ENCODE measurements at places on chromosomes 11 and 22. TPM values are rescaled to one million over a fixed set of nuclear protein-coding genes. Genes with fewer than 3 reads are reported as not detected.

TSPAN32 gene
- total RNA-seq = 3.9 TPM

PGA3 gene
- 1.0 TPM for total RNA-seq

MS4A14 gene
- 0.10 TPM for total RNA-seq

DNA sequence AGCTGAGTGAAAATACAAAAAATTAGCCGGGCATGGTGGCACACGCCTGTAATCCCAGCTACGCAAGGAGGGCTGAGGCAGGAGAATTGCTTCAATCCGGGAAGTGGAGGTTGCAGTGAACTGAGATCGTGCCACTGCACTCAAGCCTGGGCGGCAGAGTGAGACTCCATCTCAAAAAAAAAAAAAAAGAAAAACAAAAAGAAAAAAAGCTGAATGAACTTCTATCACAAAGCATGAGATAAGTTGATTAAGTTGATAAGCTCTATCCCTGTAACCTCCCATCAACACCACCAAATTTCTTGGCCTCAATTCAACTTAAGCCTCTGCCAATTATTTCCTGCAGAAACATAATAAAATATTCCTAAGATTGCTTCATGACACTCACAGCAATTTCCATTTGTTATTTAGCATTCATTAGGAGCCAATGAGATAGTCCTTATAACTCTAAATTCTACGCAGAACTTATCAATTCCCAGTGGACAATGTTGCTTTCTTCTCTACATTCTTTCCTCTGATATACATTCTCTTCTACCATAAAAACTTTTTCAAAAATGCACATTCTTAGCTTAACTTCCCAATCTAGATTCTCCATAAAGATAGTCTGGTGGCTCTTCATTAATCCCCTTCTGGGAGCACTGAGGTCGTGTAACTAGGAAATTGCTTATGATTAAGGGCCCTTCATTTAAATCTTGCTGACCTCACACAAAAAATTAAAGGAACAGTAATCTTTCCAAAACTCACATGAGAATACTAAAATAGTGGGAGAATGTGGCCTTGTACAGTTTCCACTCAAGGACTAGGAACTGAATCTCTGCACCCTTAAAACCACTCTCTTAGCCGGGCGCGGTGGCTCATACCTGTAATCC, 2.9 kb downstream of the AMBRA1 start:
- no peaks in the 10 kb centered on the region for H3K27me3 ChIP-seq
- peaks cover 8% of the 10 kb centered on the region for H3K4me1 ChIP-seq

DNA sequence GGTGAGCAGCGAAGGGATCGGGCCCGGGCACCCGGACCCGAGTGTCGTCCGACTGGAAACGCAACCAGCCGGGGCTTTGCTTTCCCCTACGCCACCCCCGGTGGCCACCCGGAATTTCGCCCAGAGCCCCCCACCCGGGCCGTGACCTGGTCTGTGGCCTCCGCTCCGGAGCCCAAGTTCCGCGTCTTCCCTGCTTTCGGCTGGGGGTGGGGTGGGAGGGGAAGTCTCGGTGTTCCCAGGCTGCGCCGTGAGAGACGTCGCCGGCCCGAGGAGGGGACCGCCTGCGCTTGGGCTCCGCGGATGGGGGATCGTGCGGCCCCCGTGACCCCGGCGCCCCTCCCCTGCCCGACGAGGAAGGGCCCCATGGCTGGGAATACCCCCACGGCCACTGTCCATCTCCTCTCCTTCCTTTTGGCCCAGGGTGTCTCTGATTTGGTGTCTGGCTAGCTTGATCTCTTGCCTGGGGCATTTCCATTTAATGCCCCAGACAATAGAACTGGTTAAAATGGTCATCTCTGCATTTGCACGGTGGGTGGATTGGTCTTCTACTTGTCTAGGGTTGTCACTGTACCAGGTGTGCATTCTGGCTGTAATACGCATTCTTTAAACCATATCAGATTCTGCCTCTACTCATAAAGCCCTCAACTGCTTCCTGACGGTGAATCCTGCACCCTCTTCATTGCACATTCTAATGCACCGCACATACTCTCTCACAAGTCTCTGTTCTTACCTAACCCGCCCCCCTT, 789 bp downstream of the SIK2 start:
- no peaks in the 10 kb centered on the region for H3K27me3 ChIP-seq
- H3K27ac ChIP-seq = peak overlapping the region; percentile 98
- H3K4me1 ChIP-seq = peaks cover 3% of the 10 kb centered on the region
- no peaks in the 10 kb centered on the region for H3K36me3 ChIP-seq
- peak; percentile 60 for DNase-seq

DNA sequence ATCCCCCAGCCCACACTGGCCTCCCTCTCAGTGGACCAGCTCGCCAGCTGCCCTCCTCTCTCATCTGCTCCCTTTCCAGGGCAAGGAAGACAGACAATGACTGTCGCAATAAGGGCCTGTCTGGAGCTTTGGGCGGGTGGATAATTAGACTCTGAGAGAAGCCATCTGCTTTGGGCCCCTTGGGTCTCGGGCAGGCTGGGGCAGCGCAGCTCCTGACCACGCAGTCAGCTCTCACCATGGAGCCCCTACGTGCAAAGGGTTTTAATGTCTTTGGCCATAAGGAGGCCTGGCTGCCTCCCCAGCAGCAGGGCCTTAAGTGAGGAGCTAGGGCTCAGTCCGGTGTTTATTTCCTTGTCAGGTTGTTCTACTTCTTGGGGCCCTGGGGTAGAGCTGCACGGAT, 153.9 kb downstream of the CHST1 start:
- no peak for DNase-seq
- H3K36me3 ChIP-seq = no peaks in the 10 kb centered on the region
- no peaks in the 10 kb centered on the region for H3K4me1 ChIP-seq
- no peaks in the 10 kb centered on the region for H3K27me3 ChIP-seq

DNA sequence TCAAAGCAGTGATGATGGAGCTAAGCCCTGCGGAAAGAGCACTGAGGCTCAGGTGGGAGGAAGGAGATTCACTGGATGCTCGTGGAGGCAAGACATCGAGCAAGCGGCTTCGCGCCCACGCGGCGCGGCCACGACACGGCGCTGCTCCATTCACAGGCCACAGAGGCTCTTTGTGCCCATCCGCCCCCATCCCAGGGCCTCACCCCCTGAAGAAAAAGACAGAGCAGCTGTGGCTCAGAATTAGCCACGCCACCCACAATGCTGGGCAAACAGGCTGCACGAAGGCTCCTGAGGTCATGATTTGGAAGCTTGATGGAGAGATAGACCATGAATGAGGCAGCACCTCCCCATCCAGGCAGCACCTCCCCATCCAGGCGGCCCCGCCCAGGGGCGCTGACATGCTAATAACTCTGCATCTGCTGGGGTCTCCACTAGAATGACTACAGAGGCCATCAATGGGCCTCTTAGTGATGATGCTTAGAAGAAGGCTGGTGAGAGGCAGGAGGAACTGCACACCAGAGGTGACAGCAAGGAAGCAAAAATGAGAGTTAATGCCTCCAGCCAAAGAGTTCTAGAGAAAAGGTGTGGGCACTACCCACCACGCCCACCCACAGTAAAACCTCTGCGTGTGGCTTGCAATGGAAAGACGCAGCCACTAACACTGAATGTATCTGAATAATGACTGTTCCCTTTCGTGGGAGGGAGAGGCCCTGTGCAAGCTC, 43.5 kb downstream of the MYH9 start:
- no peaks in the 10 kb centered on the region for H3K27me3 ChIP-seq
- no peaks in the 10 kb centered on the region for H3K36me3 ChIP-seq

GRK3 gene
- 14.8 TPM for total RNA-seq

SLC37A2 gene
- 1.3 TPM for total RNA-seq

GRCh38 chr11:6746086-6746618, 25.6 kb downstream of the OR2AG2 start:
- H3K4me1 ChIP-seq = no peaks in the 10 kb centered on the region
- no peak overlapping the region for H3K4me3 ChIP-seq
- no peak for DNase-seq
- H3K36me3 ChIP-seq = no peaks in the 10 kb centered on the region
- no peaks in the 10 kb centered on the region for H3K27me3 ChIP-seq
- H3K27ac ChIP-seq = no peak overlapping the region

GRCh38 chr11:6599881-6600390, 3.5 kb downstream of the RRP8 start:
- no peak overlapping the region for H3K4me3 ChIP-seq
- no peak for DNase-seq
- H3K4me1 ChIP-seq = peaks cover 8% of the 10 kb centered on the region
- H3K36me3 ChIP-seq = no peaks in the 10 kb centered on the region

- no peak overlapping the region for H3K4me3 ChIP-seq
- H3K27me3 ChIP-seq = no peaks in the 10 kb centered on the region
- no peaks in the 10 kb centered on the region for H3K4me1 ChIP-seq
- no peak for DNase-seq
- no peak overlapping the region for H3K27ac ChIP-seq
Observed at GRCh38 chr11:9089636-9090035, 1.8 kb downstream of the SCUBE2 start.

DNA sequence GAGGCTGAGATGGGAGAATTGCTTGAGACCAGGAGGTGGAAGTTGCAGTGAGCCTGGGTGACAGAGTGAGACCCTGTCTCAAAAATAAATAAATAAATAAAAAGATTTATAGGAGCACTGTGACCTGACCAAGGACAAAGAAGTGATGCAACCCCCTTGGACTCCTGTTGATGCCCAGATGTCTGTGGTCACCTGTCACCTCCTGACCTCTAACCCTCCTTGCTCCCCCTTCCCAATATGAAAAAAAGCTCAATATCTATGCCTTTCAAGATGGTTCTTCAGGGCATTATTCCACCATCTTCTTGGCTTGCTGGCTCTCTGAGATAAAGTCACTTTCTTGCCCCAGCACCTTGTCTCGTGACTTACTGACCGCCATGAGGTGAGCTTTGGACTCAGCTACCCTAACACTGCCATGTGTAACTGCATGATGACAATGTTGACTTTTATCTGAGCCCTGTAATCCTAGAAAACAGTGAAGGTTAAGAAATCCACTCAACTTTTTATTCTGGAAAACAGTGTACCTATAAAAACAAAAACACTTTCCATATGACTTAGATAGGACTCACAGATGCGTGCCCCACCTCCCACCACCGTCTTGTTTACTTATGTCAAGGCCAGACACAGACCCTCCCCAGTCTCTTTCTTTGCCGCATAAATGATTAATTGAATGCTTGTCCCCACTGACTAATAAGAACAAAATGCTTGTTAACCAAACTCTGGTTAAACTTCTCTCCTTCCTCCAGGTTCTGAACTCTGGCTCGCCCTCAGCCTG, 360.5 kb downstream of the BUD13 start:
- no peak for DNase-seq
- no peaks in the 10 kb centered on the region for H3K27me3 ChIP-seq
- H3K4me1 ChIP-seq = no peaks in the 10 kb centered on the region
- no peak overlapping the region for H3K27ac ChIP-seq

- H3K4me3 ChIP-seq = no peak overlapping the region
- H3K36me3 ChIP-seq = no peaks in the 10 kb centered on the region
- DNase-seq = no peak
Observed at GRCh38 chr22:20055654-20056053, 24.4 kb upstream of the DGCR8 start.

DNA sequence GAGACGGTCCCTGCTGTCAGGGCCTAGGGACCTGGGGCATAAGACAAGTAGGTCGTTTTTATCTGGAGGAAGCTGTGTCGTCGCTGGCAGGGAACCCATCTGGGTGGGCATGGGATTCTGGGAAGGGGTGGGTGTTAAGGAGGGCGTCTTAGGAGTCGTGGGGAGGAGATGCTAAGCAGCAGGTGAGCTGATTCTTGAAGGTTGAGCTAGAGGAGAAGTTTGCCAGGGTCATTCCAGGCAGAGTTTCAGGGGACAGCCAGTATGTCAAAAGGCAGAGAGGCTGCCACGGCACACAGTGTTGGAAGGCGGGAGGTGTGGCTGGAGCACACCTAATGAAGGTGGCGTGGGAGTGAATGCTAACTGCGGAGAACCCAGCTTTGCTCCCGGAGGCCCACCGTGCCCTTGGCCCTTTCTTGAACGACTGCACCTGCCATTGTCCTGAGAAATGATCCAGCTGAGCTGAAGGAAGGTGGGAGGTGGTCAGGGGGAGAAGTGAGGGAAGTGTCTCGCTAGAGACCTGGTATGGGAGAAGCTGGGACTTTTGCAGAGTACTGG, 1.3 kb downstream of the FAM118A start:
- H3K36me3 ChIP-seq = no peaks in the 10 kb centered on the region
- no peak overlapping the region for H3K27ac ChIP-seq
- no peak for DNase-seq
- H3K27me3 ChIP-seq = no peaks in the 10 kb centered on the region
- peak overlapping the region; percentile 72 for H3K4me3 ChIP-seq

DNA sequence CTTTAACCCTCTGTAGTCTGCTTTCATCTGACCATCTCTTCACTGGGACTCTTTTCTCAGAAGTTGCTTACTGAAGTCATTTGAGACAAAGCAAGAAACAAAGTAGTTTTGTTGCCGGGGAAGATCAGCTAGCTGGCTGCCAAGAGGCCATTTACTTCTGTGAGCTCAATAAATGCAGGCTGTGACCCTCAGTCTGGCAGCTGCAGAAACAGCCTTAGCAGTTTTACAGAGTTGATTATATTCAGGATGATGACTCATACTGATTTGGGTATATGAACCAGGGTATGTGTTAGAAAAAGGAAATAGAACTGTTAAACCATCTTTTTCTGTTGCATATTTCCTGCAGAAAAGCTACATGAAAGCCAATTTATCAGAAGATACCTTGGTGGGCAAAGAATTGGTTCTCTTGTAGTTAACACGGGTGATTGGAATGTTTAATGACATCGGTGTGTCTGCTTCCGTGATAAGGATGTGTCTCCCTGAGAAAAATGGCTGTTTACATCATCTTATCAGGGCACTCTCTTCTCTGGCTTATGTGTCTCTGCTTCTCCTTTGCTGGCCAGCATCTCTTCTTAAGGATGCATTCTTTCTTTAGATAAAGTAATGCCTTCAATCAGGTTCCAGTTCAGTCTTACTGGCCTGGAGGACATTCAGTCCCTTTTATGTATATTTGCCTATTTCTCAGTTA, 18.5 kb downstream of the FIBIN start:
- H3K4me3 ChIP-seq = no peak overlapping the region
- no peaks in the 10 kb centered on the region for H3K36me3 ChIP-seq
- peaks cover 4% of the 10 kb centered on the region for H3K4me1 ChIP-seq
- H3K27ac ChIP-seq = peak overlapping the region; percentile 29

CARD18 gene
- total RNA-seq = not detected
